ENCODE measurements at places on chromosomes 1 and 21.

GRCh38 chr21:45060675-45061311, 13.6 kb upstream of the ADARB1 start:
- no peak for DNase-seq

DNA sequence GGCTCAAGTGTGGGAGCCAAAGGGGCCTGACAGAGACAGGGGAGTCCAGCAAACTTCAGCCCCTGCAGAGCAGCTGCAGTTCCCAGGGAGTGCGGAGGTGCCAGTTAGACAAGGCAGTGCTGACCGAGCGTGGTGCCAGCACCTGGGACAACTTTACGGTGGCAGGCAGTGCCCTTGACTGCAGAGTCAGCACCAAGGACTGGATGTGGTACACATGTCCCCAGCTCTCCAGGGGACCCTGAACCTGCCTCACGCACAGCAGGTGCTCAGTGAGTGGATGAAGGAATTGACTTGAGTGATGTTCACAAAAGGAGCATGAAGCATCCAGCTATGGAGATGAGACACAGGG, 296.5 kb downstream of the SIPA1L2 start:
- DNase-seq = no peak

- no peak for DNase-seq
Observed at GRCh38 chr1:224703702-224704101, 87.6 kb downstream of the CNIH3 start.

GRCh38 chr1:162498496-162498810, 835 bp downstream of the UHMK1 start:
- peak; percentile 68 for DNase-seq

GRCh38 chr1:228048120-228048519, 34.4 kb upstream of the ARF1 start:
- DNase-seq = no peak

DNA sequence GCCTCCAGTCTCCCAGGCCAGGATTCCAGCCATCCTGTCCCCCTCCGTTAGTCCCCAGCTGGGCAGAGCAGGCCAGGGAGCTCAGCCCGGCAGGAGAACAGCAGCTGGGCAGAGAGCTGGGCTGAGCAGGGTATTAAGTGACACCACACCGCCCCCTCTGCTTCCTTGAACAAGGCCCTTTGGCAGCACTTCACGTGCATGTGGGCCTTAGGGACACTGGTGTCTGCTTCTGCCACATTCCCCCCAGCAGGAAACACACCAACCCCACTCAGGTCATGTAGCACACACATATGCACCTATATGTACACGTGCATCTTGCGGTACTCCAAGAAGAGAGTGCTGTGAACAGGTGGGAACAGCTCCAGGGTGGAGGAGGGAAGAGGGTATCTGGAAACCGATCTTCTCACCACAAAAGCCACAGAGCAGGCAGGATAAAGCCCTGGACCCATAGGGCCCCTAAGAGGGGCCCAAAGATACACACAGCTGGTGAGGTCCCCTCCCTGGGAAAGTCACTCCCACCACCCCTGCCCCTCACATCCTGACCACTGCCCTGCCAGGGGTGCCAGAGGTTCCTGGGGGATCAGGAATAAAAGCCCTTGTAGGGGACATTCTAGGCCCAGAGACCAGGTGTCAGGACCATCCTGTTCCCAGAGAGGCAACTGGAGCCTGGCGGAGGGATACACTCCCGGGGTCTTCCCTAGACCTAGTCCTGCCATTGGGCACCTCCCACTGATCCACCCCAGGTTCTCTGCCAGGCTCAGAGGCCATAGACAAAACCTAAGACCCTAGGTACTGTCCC, 4.5 kb downstream of the EPHA2 start:
- peak; percentile 80 for DNase-seq

GRCh38 chr1:110962892-110963690, 631 bp downstream of the LRIF1 start:
- peak; percentile 89 for DNase-seq

DNA sequence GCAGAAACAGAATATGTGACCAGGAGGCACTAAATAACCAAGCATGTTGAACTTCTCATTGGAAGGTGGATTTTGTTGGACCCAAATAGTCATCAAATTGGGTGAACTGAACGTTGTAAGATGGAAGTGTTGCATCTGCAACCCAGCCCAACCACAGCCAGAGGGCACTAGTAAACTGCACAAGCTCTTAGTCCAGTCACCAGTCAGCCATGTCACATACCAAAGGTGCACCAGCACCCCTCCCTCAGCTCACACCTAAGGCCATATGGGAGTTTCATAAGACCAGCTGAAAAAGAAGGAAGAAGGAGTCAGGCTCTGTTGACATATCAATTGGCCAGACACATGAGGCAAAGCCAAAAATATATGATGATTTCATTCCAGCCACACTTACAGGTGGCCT, 481.7 kb upstream of the NR5A2 start:
- DNase-seq = peak; percentile 32

- DNase-seq = no peak
Observed at GRCh38 chr1:27548858-27549719, 54.9 kb downstream of the AHDC1 start.

DNA sequence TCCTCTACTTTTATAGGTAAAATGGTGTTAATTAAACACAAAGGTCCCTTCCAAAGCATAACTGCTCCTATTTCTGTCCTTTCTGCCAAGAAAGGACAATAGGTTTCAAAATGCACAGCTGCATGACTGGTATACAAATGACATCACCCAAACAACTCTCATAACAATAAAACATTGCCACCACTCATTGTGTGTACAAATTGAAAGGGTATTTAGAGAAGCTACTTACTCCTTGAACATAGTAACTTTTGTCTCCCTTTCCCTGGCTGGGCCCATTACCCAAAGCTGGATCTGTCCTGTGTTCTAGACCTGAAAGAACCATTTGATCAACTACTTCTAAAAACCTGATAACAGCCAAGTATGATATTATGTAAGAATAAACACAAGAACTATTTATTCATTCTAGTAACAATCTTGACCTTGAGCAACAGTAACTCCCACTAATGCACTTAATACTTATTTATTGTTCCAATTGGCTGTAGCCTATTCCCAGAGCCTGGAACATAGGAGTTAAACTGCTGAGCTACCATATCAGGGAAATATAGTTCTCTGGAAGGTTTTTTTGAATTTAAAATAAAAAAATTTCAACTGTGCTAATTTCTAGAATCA, 38.2 kb downstream of the TTLL7 start:
- no peak for DNase-seq

DNA sequence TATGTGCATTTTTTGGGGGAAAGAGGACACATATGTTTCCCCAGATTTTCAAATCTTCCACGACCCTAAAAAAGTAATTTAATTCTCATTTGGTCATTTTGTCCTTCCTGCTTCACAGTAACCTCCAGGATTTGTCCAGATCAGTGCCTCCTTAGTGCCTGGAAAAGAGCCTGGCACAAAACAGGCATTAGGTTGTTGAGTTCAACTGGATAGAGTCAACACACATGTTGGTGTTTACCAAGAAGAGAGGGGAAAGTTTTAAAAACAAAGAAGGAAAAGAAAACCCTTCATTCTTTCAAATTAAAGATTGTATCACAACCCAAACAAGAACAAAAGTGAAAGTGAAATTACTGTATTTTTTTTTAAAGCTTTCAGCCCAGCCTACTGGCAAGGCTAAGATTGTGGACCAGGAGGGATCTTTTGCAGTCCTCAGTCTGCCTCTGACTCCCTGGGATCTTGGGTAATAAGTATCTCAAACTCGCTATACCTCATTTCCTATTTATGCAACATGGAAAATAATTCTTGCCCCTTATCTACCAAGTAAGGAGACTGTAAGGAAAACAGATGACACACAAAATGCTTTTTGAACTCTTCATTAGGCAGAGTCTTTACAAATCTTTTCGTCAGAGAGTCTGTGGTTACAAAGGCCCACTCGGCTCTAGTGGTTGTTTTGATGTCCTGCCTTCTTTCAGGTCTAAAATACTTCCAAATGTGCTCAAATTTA, 57.8 kb downstream of the ZNF281 start:
- peak; percentile 92 for DNase-seq

DNA sequence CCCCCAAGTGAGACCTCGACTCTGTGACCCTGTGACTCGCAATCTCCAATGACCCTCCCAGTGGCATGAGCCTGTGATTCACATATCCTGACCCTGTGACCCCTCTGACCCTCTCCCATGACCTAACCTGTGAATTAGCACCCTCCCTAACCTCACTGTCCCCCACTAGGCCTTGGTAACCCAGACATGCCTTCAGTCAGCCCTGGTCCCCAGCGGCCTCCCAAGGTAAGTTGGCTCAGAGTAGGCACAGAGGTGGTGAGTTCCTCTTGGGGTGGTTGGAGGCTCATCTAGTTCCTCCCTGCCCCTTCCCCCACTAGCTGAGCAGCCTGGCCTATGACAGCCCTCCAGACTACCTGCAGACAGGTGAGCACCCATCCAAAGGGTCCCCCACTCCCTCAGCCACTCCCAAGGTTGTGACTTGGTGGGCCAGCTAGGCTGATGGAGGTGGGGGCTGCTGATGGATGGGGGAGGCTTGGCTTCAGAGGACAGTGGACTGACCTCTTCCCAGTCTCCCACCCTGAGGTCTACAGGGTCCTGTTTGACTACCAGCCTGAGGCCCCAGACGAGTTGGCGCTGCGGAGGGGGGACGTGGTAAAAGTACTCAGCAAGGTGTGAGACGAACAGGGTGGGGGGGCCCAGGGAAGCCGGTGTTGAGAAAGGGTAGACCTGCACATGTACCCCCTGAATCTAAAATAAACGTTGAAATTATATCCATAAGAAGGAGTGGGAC, 1.6 kb downstream of the SH3D21 start:
- no peak for DNase-seq

Measured in OCI-M1 (cell line).